Osteoblast (primary cell): ENCODE measurements at places on chromosomes 12 and 14.
A peak's percentile ranks its signal among the peaks of the same experiment; 100 is the strongest.

DNA sequence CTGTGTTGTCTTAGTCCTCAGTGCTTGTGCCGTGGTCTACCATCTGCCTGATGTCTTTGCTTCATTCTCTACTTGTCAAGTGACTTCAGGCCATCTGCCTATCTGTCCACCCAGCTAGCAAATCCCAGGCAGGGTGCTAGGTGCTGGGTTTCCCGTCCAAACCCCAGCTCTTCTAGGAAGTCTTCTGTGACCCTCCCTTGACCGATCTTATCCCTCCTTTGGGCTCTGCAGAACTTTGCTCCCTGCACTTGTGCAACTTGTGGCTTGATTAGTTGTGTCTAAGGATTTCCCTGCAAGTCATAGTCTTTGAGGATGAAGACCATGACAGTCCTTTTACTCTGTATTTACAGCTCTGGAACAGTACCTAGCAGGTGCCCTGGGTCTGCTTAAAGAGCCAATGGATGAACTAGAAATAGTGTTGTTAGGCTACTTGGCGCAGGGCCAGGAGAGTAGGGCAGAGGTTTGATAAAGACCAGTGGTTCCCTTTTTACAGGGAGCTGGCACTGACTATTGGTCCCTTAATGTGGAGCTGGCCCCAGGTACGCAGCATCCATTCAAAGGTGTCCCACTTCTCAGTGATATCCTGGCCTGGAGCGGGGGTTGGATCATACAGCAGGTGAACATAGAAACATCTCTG is 60.1 kb downstream of the ADCK1 start:
- DNase-seq: no peak

GRCh38 chr12:119578112-119578511 is 15.5 kb upstream of the TMEM233 start:
- no peak for DNase-seq

GRCh38 chr12:90897986-90898385 is 57.0 kb downstream of the CCER1 start:
- no peak for DNase-seq

DNA sequence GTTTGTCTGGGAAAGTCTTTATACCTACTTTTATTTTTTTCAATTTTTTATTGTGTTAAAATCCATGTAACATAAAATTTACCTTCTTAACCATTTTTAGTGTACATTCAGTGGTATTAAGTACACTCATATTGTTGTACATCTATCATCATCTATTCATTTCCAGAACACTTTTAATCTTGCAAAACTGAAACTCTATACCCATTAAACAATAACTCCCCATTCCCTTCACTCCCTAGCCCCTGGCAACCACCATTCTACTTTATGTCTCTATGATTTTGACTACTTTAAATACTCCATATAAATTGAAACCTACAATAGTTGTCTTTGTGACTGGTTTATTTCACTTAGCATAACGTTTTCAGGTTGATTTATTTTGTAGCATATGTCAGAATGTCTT is 131.9 kb upstream of the SLC38A2 start:
- no peak for DNase-seq

DNA sequence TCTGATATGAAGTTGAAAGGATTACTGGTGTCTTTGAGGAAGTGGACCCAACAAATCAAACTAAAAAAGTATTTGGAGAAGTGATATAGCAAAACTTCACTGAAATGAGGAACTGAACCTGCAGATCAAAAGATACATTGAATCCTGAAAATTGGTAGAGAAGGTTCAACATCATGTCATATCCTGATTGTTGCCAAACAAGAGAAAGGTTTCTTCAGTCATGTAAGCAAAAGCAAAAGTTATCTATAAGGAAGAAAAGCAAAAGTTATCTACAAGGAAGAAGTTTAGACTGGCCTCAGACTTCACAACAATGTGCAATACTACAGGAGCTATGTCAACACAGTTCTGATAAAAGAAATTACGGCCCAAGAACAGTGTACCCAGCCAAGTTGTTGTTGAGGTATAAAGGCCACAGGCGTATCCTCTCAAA is 142.7 kb downstream of the RAD51B start:
- DNase-seq: no peak

- no peak for DNase-seq
These were observed 106.8 kb downstream of the NUAK1 start for GRCh38 chr12:106031761-106032622.

DNA sequence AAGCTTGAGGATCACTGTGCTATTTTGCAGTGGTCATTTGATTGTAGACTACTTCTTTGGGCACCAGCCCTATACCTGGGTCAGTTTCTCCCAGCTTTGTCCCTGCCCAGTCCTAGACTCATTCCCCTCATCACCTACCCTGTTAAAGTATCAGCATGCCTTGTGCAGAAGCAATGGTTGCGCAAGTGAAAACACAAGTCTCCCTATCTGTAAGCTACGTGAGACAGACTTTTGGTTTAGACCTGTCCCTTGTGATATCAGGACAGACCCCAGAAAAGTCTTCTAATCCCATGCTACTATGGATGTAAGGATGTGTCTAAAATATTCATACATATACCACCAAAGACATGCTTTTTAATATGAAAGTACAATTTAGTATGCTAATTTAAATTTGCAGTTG is 88.8 kb upstream of the ATP2B1 start:
- no peak for DNase-seq

DNA sequence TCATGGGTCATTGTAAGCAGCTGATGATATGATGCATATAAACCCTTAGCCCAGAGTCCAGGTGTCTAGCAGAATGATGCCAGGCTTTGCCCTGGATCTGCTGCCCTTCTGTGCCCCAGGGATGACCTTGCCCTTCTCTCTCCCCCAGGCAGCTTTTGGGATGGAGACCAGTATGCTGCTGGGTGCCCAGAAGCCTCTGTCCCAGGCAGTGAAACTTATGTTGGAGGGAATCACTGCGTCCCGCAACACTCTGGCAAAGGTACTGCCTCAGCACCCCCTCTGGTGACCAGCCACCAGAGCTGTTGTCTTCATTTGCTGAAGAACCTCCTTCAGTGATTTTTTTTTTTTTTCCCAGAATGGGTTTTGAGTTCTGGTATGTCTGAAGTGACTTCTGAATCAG is 23.3 kb downstream of the CYP46A1 start:
- no peak for DNase-seq

- no peak for DNase-seq
These were observed 35.0 kb downstream of the TMTC2 start for GRCh38 chr12:82721726-82722125.

GRCh38 chr12:5437182-5437583 is 5.3 kb downstream of the NTF3 start:
- DNase-seq: no peak

DNA sequence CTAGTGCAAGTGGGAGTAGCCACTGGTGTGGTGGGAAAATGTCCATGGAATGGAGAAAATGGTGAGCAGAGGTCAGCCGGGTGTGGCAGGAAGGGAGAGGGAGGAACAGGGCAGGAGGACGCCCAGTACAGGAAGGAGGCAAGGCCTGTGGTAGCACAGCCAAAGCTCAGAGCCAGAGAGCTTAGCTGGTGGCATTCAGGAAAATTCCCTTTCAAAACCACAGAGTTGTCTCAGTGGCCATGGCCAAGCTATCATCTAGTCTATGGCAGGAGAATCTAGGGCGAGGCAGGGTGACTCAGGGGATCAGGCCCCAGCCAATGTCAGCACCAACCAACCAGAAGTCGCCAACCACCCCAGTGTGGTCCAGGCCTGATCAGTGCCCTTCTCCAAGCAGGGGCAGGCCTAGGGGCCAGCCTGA is 67.7 kb upstream of the DDX11 start:
- peak; percentile 93 for DNase-seq

DNA sequence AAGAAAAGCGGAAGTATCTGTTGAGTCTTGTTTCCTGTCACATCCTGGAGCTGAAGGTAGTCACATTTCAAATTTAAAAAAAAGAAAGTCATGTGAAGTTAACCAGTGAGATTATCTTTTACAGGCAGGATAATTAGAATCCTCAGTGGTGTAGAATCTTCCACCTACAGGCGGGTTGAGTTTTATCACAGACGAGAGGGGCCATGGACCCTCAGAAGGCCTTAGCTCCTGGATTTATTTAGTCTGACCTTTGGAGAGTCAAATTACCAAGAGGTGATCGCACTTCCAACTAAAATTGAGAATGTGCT is 13.0 kb upstream of the GNG2 start:
- DNase-seq: no peak

DNA sequence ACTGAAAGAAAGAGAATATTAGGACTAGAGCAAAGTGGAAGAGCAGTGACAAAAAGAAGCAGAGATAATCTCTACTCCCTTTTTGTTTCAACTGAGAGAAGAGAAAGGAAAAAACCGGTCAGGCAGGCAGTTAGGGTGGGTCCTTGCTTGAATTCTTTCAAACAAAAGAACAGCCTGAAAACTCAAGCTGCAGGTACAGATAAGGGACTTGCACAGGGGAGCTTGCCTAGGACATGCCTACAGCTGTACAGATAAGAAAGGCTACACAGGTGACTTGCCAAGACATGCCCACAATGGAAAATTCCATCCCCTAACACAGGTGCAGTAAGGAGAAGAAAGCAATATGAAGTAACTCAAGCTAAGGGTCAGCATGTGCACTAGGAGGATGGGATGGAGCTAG is 532.2 kb upstream of the MIS18BP1 start:
- DNase-seq: no peak
